ENCODE measurements at places on chromosomes 2 and 18.

DNA sequence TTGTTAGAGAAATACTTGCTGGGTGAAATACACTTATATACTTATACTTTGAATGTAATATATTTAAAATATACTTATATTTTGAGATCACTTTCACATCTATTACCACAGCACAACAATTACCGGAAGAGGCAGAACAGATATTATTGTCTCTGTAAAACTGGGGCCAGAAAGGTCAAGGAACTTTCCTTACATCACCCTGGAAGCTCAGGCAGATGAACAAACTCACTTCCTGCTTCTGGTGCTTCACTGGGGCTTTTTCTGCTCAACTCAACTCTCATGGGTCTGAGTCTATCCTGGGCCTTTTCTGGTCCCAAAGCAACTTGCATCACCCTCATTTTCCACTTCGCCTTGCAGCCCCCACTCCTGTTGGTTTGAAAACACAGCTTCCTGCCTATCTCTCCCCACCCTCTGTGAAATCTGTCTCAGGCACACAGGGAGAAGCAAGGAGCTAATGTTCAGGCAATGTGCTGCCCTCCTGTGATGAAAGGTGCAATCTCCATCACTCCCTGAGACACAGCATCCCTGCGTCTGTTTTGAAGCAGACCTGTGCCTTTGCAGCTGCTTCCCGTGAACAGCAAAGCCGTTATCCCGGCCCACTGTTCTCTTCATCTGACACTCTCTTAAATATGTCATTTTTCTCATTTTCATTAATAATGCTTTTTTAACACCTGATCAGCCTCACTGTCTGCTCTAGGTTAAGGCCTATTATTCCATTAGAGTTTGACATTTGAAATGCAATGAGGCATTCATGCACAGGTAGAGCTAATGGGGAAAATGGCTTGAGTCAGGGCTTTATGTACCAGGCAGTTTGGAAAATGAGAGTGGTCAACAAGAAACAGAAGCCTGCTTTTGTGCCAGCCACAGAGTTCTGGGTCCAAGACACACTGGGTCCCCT lies 251.9 kb upstream of the CHAC2 start:
- no peak for DNase-seq

GRCh38 chr2:18117592-18117991 lies 239.1 kb downstream of the KCNS3 start:
- no peak for DNase-seq

DNA sequence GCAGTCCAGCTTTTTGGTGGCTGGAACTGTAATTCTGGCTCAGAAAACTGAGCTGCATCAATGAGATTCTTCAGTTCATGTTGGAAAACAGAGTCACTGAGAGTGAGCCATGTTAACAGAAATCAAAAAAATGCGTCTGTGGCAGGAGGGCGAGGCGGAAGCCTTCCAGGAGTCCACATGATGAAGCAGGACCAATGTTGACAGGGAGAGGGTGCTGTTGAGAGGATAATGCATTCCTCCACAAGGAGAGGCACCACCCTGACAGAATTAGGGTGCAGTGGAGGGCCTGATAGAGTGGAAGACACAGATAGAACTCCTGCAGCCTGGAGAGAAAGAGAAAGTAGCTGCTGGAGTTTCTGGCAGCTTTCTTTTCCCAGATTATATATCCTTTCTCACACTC lies 111.5 kb downstream of the MGAT5 start:
- no peak for DNase-seq

GRCh38 chr18:46809145-46809544 lies 52.3 kb upstream of the ST8SIA5 start:
- DNase-seq, result no peak

DNA sequence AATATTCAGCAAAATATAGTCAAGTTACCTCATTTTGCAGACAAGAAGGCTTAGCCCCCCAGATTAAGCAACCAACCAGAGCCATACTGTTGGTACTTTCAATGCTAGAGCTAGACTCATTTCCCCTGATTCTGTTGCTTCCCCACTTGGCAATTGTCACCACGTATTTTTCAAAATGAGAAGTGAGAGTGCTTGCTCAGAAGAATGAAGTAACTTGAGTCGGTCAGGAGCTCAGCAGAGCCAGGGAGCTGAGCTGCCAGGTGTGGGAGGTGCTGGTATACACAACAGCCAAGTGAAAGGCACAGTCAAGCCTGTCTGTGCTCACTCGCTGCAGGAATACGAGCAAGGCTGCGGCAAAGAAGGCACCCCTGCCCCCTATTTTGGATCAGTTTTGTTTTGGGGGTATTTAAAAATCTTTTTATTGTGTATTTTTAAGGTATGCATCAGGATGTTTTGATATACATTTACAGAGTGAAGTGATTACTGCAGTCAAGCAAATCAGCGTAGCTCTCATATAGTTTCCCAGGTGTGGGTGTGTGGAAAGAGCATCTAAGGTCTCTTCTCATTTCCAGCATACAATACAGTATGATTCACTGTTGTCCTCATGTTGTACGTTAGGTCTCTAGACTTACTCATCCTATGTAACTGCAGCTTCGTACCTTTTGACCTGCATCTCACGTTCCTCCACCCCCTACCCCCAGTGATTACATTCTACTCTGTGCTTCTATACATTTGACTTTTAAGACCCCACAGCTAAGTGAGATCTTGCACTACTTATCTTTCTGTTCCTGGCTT lies 62.4 kb downstream of the MRPS9 start:
- no peak for DNase-seq

GRCh38 chr2:207041786-207042554 lies 102.7 kb downstream of the CPO start:
- DNase-seq, result no peak
